Upper lobe of left lung (tissue), 6 donors: ENCODE measurements at places on chromosomes 11 and 22.

DNA sequence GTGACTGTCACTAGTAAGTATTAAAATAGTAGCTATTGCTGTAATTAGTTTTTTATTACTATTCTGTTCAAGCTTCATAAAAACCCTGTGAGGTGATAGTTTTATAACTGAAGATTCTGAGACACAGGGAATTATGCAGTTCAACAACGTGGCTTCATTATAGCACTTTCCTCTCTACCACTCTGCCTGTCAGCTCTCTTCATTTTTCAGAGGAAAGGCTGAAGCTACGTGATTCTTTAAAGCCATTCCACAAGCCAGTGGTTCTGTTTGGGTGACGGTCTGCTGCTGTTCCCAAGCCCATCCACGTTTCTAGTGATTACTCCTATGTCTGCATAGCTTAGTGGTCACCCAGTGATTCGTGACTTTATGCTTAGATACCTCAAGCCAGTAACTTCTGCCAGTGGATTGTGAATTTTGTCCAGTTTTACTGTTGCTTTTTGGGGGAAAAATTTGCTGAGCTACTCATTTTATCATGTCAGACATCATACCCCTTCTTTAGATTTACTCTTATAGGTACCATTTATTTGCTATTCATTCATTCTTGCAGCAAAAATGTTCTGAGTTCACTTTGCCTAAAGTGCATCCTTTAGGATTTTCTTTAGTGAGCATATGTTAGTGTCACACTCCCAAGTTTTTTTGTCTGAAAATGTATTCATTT, 59.8 kb downstream of the UVRAG start:
- no peak for DNase-seq
- H3K4me1 ChIP-seq, result no peaks in the 10 kb centered on the region
- H3K36me3 ChIP-seq, result no peaks in the 10 kb centered on the region
- no peak overlapping the region for H3K27ac ChIP-seq
- no peaks in the 10 kb centered on the region for H3K27me3 ChIP-seq

DNA sequence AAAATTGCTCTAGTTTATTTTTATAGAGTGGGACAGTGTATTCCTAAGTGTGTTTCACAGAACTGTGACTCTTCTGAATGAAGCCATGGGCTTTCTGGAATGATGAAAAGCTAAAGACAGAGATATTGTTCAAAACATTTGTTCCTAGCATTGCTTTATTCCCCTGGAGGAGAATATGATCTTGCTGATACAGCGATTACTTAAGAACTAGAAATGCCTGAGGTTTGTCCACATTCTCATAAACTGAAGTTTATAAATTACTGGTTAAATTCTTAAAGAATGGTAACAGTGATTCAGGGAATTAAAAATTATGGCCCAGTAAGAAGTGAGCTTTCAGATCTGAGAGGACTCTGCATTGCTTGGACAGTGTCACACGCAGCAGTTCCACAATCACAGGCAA, 690.3 kb downstream of the FAM181B start:
- no peak for DNase-seq
- H3K4me3 ChIP-seq, result no peak overlapping the region
- no peak overlapping the region for H3K27ac ChIP-seq
- no peaks in the 10 kb centered on the region for H3K36me3 ChIP-seq

DNA sequence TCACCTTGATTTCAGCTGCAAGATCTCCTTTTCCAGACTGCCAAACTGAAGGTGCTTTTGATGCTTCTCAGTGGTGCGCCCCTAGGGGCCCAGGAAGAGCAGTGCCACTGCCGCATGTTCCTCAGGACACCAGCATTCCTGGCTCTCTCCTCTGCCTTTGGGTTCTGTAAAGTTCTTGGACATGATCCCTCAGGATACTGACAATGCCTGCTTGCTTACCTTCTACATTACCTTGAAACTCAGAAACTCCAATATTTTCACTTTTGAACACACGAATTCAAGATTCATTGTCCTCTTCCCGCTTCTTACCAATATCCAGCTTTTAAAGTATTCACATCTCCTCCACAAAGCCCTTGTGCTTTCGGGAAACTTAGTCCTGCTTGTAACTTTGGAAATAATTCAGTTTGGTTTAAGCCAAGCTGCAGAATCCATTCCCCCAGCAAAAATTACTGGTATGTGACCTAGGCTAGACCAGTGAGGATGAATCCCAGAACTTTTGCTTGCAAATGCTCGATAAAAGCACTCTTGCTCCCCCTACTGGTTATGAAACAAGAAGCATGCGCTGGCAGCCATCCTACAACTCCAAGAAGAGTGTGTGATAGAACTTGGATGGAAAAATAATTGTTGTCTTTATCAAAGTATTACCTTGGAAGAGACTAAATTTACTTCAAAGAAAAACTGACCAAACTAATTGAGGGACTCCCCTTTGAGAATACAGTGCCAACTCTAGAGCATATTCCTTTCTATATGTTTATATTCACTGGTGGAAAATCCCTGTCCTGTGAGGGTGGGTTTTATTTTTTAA, 16.5 kb upstream of the OR5B21 start:
- no peak for DNase-seq
- peaks cover 12% of the 10 kb centered on the region for H3K36me3 ChIP-seq
- no peak overlapping the region for H3K4me3 ChIP-seq
- peaks cover 11% of the 10 kb centered on the region for H3K4me1 ChIP-seq
- no peaks in the 10 kb centered on the region for H3K27me3 ChIP-seq

- no peaks in the 10 kb centered on the region for H3K36me3 ChIP-seq
- H3K4me3 ChIP-seq, result no peak overlapping the region
- H3K4me1 ChIP-seq, result peaks cover 31% of the 10 kb centered on the region
- H3K27me3 ChIP-seq, result no peaks in the 10 kb centered on the region
- H3K27ac ChIP-seq, result peak overlapping the region; percentile 71
These were observed 11.5 kb downstream of the PTPRJ start for GRCh38 chr11:47991894-47992293.

GRCh38 chr11:66619080-66619554, 2.7 kb downstream of the RBM14 start:
- H3K4me1 ChIP-seq, result peaks cover 58% of the 10 kb centered on the region
- no peaks in the 10 kb centered on the region for H3K27me3 ChIP-seq
- no peak for DNase-seq
- peaks cover 2% of the 10 kb centered on the region for H3K36me3 ChIP-seq
- peak overlapping the region; percentile 96 for H3K27ac ChIP-seq

- H3K36me3 ChIP-seq, result no peaks in the 10 kb centered on the region
- H3K27ac ChIP-seq, result no peak overlapping the region
- no peak overlapping the region for H3K4me3 ChIP-seq
- no peak for DNase-seq
- H3K27me3 ChIP-seq, result no peaks in the 10 kb centered on the region
These were observed 3.7 kb upstream of the DGKZ start for GRCh38 chr11:46343520-46343919.

DNA sequence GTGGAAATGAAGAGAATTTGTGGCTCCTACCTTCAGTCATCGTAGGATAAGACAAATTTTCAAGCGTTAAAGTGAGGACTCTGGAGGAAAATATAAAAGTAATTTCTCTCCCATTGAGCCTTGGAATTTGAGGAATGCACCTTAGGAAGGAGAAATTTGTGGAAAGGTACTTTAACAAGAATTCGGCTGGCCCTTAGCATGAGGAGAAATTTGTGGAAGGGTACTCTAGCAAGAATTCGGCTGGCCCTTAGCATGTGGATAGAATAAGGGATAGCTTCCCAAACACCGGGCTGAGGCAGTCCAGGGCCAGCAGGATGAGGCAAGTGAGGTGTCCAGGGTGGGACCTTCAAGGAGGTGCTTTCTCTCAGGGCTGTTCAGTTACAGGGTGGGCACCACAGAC, 33.2 kb upstream of the FAR1 start:
- no peak overlapping the region for H3K27ac ChIP-seq
- H3K4me3 ChIP-seq, result no peak overlapping the region
- no peak for DNase-seq
- no peaks in the 10 kb centered on the region for H3K27me3 ChIP-seq

DNA sequence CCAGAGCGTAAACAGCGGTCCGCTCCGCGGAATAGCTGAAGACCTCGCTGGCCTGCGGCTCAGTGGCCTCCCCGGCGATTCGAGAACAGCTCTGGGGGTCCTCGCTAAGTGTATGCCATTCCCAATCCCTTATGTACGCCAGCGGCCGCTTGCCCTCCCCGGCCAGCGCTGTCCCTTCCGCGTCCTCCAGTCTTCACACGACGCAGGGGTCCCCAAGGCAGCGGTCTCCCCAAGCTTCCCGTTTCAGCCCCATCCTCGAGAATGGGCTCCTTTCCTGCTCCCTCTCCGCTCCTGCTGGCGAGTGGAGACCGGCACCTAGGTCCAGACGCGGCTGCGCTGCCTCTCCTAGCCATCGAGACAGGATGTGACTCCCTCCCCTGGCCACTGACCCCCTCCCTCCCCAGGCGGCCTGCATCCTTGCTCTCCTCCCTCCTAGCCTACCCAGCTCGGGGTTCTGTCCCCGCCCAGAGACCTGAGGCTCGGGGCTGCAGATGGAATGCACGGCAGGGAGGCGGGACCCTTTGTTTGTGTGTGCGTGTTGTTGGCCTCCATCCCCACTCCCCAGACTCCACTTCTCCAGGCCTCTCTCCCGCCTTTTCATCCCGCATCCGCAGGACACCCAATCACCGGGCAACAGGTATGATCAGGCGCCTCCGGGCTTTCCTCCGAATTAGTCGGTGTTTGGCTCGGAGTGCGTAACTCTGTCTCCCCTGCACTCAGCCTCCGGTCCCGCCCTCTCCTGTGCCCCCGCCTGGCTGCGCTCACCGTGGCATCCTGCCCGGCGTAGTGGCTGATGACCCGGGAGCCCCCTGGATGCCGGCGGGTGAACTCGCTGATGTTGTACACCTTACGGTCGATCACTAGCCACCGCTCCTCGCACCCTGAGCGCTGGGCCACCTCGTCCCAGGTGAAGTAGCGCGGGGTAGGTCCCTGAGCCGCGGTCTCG, 740 bp downstream of the FADS1 start:
- peak; percentile 68 for DNase-seq
- H3K4me3 ChIP-seq, result peak overlapping the region; percentile 73
- H3K27ac ChIP-seq, result peak overlapping the region; percentile 99
- H3K27me3 ChIP-seq, result no peaks in the 10 kb centered on the region

GRCh38 chr11:112277941-112278340, 17.3 kb upstream of the PLET1 start:
- no peaks in the 10 kb centered on the region for H3K36me3 ChIP-seq
- no peak overlapping the region for H3K27ac ChIP-seq
- H3K27me3 ChIP-seq, result no peaks in the 10 kb centered on the region
- H3K4me1 ChIP-seq, result peaks cover 7% of the 10 kb centered on the region

DNA sequence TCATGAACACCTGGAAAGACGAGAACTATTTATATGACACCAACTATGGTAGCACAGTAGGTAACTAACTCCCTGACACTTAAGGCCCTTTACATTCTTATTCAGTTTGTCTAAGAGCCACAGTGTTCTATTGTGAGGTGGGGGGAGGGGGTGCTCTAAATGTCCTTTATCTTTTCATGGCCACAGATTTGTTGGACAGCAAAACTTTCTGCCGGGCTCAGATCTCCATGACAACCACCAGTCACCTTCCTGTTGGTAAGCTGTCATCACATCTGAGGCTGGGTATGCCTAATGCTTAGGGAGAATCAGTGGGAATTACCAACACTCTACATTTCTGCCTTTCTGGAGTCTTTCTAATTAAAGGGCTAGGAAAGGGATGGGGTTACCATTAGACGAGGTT, 30.7 kb downstream of the EHF start:
- no peak for DNase-seq
- peaks cover 51% of the 10 kb centered on the region for H3K4me1 ChIP-seq
- H3K36me3 ChIP-seq, result peaks cover 3% of the 10 kb centered on the region
- H3K27ac ChIP-seq, result peak overlapping the region; percentile 15
- H3K27me3 ChIP-seq, result no peaks in the 10 kb centered on the region

DNA sequence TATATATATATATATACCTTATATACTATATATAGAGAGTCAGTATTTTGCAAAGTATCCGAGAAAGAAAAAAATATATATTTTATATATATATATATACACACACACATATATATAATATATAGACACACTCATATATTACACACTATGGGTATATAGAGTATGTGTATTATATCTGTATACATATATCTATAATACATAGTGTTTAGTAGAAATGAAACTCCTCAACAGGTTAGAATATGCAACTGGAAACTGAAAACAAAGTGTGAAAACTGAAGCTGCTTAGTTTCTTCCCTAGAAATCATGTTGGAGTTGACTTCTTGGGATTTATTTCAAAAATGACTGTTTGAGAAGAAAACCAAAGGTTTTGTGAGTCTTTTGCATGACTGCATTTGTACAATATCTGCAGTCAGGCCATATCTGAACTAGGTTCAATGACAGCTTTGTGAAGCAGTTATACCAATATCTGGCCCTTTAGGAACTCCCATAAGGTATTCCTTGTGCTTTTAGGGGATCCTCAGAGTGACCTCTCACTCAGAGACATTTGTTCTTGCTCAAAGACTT, 284.1 kb downstream of the CASP12 start:
- no peaks in the 10 kb centered on the region for H3K36me3 ChIP-seq
- peaks cover 15% of the 10 kb centered on the region for H3K4me1 ChIP-seq
- no peak overlapping the region for H3K27ac ChIP-seq
- DNase-seq, result no peak
- no peaks in the 10 kb centered on the region for H3K27me3 ChIP-seq
- H3K4me3 ChIP-seq, result no peak overlapping the region

DNA sequence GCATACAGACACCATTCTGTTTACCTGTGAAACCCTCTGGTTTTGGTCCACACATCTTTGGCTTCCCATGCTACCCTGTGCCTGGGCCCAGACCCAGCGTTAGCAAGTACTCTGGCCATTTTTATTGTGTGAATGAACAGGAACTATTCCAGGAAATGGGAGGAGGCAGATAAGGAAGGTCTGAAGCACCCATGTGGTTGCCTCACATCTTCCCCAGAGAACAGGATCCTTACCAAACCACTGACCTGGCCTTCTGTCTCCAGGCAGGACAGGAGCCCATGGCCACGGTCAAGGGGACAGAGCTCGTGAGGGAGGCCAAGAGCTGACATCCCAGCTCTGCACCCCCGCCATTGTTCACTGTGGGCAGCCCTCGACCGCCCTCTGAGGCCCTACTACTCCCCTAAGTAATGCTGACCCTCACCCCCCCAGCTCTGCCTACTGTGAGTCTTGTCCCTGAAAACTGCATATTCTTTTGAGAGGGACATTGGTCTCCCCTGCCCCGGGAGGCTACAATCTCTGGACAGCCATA, 97.7 kb upstream of the TP53I11 start:
- no peaks in the 10 kb centered on the region for H3K36me3 ChIP-seq
- H3K4me1 ChIP-seq, result peaks cover 24% of the 10 kb centered on the region
- DNase-seq, result no peak
- H3K27ac ChIP-seq, result no peak overlapping the region
- H3K4me3 ChIP-seq, result no peak overlapping the region

DNA sequence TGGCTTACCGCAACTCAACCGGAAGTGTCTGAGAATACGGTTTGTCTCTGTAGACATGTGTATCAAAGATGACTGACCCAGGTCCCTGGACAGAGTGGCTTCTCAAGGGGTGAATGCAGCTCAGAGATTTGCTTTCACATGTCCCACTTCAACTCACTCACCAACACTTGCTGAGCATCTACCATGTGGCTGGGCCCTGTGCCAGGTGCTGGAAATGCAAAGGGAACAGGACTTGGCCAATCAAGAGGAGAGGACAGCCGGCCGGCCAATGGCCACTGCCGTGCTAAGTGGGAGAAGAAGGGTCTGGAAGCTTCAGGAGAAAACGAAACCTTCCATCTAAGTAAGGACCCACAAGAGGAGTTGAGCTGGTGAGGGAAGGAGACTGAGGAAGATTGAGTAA, 151.3 kb downstream of the CEP164 start:
- no peak overlapping the region for H3K27ac ChIP-seq
- no peaks in the 10 kb centered on the region for H3K27me3 ChIP-seq
- DNase-seq, result no peak

GRCh38 chr11:113119074-113119473, 157.9 kb downstream of the NCAM1 start:
- no peaks in the 10 kb centered on the region for H3K36me3 ChIP-seq
- no peak overlapping the region for H3K4me3 ChIP-seq
- H3K27ac ChIP-seq, result no peak overlapping the region

GRCh38 chr11:10301656-10302358, 3.1 kb upstream of the ADM start:
- peaks cover 45% of the 10 kb centered on the region for H3K4me1 ChIP-seq
- H3K36me3 ChIP-seq, result no peaks in the 10 kb centered on the region
- peak overlapping the region; percentile 80 for H3K4me3 ChIP-seq
- H3K27ac ChIP-seq, result peak overlapping the region; percentile 86
- H3K27me3 ChIP-seq, result peaks cover 5% of the 10 kb centered on the region
